ENCODE measurements at places on chromosomes 16 and 17. TPM values are rescaled to one million over a fixed set of nuclear protein-coding genes. Genes with fewer than 3 reads are reported as not detected.
A peak's percentile ranks its signal among the peaks of the same experiment; 100 is the strongest.

UBE2O gene
- 55.5 TPM for total RNA-seq

SPATA2L gene
- total RNA-seq: 49.3 TPM

AOC2 gene
- 2.3 TPM for total RNA-seq

P2RX1 gene
- total RNA-seq: 5.0 TPM

IRX6 gene
- total RNA-seq: 2.6 TPM

IL17C gene
- 0.76 TPM for total RNA-seq

HSDL1 gene
- 7.2 TPM for total RNA-seq

ABCC6 gene
- 38.4 TPM for total RNA-seq

LGALS9B gene
- total RNA-seq: not detected

DNAI2 gene
- total RNA-seq: 16.1 TPM

DNA sequence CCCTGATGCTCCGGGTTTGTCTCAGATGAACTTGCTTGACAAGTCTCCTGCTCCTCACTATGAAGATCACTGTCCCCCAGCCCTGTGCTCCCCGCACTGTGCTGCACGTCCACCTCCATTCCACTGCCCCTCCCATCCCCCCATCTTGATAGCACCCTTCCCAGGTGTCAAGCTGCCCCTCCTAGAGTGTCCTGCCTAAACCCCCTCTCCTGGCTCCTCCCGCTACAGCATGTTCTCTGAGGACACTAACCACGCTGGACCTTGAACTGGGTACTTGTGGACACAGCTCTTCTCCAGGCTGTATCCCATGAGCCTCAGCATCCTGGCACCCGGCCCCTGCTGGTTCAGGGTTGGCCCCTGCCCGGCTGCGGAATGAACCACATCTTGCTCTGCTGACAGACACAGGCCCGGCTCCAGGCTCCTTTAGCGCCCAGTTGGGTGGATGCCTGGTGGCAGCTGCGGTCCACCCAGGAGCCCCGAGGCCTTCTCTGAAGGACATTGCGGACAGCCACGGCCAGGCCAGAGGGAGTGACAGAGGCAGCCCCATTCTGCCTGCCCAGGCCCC is 18.5 kb downstream of the DEXI start:
- DNase-seq: no peak

DNA sequence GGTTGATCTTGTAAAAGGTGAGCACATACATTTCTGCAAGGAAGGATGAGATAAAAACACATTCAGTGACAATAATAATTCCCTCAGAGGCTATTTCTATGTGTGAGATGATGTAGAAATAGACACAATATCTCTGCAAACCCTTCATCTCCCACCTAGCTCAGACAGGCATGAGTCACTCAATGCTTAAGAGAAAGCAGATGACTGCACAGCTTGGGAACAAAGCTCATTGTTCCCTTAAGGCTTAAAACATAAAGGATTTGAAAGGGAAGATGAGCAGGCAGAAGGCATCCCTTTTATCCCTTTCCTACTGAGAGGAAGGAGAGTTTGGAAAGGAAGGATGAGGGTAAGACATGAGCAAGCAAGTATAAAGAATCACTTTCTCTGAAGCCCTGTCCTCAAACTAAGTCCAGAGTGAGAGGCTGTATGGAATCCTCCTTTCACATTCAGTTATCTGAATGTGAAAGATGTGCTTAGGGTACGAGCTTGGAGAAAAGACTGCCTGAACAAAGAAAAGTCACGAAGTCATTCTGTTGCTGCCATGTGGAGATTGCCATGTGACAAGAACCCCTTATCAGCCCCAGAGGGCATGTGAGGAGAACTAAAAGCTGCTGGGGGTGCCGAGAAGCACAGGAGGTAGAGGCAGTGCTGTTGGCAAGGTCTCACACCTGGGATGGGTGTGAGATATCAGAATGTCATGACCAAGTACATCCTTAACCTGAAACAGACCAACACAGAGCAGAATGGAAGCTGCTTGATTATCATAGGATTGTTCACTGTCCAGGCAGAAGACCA is 58.2 kb downstream of the CNTNAP4 start:
- DNase-seq: no peak

DNA sequence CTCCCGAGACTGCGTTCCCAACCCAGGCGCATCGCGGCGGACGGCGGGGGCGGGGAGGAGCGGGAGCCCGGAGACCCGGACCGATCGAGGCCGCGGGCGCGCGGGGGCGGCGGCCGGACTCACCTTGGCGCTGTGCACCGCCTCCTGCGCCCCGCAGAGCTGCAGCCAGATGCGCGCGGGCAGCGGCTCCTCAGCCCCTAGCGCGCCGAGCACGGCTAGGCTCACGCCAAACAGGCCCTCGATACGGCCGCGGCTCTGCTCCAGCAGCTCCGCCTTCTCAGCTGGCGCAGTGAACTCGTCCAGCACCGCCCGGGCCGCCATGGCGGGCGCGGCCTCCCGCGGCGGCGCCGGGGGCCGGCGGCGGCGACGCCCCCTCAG is 339 bp downstream of the N4BP1 start:
- no peak for DNase-seq

GRCh38 chr16:78364556-78364880 is 265.1 kb downstream of the WWOX start:
- no peak for DNase-seq

GRCh38 chr17:62724398-62725146 is 83.5 kb downstream of the MARCHF10 start:
- no peak for DNase-seq

DNA sequence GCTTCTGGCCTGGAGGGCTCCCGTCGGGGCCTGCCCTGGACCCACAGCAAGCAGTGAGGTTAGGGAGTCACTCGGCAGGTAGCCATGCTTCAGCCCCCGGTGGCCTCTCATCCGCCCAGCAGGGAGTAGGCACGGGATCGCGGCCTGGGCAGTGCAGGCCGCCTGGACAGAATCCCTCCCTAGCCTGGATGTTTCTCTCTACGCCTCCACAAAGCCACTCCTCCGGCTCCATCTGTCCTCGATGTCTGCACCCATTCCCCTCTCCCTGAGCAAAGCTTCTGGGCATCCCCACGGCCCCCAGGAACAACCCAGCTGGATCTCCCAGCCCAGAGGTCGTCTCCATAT is 145.2 kb downstream of the RBFOX3 start:
- no peak for DNase-seq

DNA sequence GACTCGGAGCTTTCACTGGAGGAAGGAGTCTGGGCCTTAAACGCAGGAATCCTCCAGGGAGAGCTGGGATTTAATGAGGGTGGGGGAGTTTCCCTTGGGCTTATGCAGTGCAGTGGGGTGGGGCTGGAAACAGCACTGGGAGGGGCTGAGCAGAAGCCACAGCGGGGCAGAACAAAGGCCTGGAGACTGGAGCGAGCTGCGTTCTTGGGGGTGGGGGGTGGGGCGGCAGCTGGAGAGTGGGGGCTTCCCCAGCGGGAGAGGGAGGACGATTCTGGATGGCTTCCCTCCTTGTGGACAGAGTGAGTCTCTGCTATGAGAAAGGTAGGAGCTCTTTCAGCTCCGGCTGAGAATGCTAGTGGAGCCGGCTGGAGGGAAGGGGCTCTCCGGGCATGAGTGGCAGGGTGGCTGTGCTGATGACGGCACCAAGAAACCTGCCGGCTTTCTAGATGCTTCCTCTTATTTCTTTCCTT is 406.0 kb downstream of the SEC14L1 start:
- no peak for DNase-seq

DNA sequence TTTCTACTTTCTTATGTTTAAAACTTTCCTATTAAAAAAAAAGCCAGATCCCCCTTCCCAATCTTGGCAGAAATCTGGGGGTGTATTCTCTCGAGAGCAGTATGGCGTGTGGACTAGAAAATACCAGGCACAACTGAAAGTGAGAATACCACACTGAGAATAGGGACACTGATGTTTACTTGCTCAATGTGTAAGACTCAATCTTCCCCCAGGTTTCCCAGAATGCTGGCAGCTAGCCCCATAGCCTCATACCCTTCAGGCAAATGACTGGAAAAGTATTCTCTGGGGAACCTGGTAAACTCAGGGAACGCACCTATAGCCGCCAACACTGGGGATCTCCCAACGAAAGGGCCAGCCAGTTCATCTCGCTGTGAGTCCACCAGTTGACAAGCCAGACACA is 15.3 kb downstream of the ZZEF1 start:
- no peak for DNase-seq

DNA sequence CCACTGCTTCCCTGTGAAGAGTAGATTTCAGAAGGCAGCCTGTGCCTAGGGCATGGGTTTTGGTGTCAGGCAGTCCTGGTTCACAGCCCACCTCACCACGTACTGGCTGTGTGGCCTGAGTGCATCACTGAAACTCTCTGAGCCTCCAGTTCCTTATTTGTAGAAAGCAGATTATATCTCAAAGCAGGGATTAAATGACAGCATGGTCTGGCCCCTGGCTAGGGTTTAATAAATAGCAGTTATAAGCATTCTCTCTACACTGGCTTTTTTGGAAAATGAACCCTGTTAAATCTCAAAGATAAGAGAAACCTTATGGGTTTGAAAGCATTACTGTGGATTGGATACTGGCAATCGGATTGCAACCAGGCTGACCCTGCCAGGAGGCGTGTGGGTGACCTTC is 2.9 kb upstream of the MT1M start:
- no peak for DNase-seq

DNA sequence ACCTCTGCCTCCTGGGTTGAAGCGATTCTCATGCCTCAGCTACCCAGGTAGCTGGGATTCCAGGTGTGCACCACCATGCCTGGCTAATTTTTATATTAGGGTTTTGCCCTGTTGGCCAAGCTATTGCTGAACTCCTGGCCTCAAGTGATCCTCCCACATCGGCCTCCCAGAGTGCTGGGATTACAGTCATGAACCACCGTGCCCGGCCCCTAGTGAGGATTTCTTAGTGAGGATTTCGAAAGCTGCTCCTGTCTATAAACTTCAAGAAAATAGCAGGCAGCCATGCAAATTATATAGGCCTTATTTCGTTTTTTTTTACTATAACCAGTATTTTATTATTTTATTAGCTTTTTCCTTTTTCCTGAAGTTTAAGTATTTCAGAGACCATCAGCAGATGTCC is 41.6 kb downstream of the EPN2 start:
- no peak for DNase-seq

DNA sequence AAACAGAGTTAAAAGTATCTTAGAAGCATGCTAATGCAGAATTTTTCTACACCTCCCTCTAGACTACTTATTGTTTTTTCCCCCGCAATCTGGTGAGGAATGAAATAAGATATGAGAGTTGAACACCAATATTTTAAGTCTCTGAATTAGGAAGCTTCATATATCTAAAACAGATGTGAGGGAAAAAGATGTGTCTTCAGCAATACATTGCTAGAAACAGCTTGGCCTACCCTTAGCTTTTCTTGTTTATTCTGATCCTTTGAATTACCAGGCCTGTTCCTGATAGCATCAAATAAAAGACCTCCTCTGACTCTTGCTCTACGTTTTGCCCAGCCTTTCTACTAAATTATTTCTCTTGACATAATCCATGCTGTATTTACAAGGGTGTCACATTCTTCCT is 221.8 kb downstream of the CDH11 start:
- no peak for DNase-seq

DNA sequence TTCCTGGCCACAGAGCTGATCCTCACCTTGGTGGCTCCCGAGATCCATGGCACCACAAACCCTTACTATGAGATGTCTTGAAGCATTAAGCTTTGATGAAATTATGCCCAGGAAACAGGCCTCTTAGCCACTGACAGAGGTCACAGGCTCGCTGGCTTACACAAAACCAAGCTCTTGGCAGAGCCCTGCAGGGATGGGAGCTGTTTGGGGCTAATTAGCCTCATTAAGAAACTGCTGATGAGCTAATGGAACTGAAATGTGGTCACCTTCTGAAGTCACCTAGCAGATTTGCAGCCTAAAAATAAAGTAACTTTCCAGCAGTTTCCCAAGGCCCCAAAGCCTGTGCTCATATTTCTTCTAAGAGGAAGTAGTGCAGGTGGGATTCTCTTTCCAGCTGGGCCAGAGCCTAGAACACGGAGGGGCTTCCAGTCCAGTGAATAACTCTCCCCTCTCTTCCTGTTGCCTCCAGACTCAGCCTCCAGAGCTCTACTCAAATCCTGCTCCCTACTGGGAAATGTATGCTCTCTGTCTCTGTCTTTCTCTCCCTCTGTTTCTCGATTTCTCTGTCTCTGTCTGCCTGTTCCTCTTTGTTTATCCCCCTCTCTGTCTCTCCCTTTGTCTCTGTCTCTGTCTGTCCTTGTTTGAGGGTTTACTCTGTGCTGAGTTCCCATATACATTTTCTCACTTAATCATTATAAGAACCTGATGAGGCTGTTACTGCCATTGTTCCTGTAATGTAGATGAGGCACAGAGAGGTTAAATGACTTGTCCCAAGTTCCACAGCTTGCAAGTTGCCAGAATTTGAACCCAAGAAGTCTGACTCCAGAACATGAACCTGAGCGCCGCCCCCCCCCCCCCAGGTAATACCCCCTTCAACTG is 338.9 kb downstream of the CA10 start:
- DNase-seq: no peak

- DNase-seq: peak; percentile 79
Measured at GRCh38 chr17:83069931-83070742, 9.3 kb upstream of the METRNL start.

DNA sequence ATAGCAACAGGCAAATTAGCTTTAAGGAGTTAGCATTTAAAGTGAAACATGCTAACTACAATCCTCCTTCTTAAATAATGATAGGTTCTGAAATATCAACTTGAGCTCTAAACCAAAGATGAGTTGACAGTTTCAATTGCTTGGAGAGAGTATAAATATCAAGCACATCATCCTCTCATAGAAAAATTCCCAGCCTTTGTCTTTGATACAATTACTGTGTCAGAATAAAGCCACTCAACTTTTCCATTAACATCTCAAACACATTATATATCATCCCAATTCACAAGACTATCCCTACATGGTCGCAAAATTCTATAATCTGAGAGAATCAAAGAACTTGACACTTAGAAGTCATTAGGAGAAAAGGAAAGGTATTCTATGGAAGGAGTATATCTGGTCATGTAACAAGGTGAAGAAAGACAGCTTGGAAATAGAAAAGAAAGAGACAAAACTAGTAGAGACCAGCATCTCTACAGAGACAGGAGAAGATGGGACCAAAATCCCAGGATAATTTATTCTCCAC is 189.8 kb downstream of the CEP112 start:
- DNase-seq: no peak

DNA sequence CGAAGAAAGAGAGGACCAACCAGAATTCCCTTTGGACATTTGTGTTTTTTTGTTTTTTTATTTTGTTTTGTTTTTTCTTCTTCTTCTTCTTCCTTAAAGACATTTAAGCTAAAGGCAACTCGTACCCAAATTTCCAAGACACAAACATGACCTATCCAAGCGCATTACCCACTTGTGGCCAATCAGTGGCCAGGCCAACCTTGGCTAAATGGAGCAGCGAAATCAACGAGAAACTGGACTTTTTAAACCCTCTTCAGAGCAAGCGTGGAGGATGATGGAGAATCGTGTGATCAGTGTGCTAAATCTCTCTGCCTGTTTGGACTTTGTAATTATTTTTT is 3.6 kb downstream of the SOX9 start:
- no peak for DNase-seq

- no peak for DNase-seq
Measured at GRCh38 chr17:37796076-37796475, 51.2 kb upstream of the HNF1B start.

- peak; percentile 66 for DNase-seq
Measured at GRCh38 chr17:19546289-19547065, 12.8 kb downstream of the SLC47A1 start.
